ENCODE measurements at places on chromosomes 11 and 22.
A peak's percentile ranks its signal among the peaks of the same experiment; 100 is the strongest.

GRCh38 chr11:19766206-19766605, 53.6 kb downstream of the NAV2 start:
- DNase-seq = no peak

GRCh38 chr11:40513281-40513680, 946.2 kb downstream of the LRRC4C start:
- no peak for DNase-seq

- no peak for DNase-seq
Observed at GRCh38 chr11:73510877-73511276, 87.0 kb downstream of the FAM168A start.

DNA sequence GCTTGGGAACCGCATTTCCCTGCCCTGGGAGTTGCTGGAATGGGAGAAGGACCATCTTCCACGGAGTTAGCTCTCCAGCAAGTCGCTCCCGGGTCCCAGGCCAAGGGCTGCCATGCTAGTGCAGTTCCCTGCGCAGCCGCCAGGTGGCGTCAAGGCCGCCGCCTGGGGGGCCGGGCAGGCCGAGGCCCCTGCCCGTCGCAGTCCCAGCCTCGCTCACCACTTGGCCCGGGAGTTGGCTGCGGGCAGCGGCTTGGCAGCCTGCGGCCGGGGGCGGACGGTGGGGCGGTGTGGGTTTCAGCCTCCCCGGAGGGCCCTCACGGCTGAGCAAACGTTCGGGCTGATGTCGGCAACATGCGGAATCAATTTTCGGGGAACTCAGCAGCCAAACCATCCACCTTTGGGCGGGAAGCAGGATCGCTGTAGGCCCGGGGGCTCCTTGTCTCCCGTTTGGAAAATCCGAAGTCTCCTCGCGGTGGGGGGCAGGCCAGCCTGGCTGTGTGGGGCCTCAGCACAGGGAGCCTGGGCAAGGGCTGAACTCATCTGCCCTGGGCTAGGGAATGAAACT, 415.1 kb downstream of the SOX6 start:
- peak; percentile 9 for DNase-seq

GRCh38 chr11:126007238-126007637, 55.4 kb downstream of the CDON start:
- DNase-seq = no peak

DNA sequence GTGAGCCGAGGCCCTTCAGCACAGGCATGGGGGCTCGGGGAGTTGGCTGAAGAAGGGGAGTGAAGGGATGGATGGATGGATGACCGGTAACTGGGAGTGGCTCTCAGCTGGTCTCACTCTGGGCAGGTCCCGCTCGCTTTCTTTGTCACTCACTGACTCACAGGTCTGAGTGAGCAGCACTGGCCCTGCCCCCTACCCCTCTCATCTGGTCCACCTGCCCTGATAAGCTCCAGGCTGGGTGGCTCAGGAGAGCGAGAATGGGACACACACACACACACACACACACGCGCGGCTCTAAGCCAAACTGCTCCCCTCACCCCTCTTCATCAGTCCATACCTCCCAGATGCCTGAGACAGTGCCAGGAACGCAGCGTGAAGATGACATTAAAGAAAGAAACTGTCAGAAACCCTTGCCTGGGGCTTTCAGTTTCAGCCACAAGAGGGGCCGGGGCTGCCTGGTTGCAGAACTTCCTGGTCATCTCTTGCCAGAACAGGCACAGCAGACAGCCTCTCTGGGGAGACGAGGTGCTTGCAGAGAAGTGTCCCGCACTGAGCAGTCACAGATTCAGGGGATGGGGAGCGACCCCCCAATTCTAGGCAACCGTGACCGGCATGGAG, 16.5 kb upstream of the SHISAL1 start:
- DNase-seq = peak; percentile 63

DNA sequence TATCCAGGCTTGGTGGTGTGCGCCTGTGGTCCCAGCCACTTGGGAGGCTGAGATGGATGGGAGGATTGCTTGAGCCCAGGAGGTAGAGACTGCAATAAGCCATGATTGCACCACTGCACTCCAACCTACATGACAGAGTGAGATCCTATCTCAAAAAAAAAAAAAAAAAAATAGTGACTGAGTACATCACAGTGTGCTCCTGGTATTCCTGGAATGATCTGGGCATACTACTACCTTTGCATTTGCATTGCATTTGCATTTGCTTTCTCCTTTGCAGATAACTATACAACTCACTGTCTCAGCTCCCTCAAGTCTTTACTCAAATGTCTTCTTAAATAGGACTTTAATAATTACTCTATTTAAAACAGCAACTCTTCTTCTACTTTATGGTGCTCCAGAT, 51.8 kb downstream of the DLG2 start:
- no peak for DNase-seq

- no peak for DNase-seq
Observed at GRCh38 chr22:43823353-43823908, 11.3 kb upstream of the EFCAB6 start.

DNA sequence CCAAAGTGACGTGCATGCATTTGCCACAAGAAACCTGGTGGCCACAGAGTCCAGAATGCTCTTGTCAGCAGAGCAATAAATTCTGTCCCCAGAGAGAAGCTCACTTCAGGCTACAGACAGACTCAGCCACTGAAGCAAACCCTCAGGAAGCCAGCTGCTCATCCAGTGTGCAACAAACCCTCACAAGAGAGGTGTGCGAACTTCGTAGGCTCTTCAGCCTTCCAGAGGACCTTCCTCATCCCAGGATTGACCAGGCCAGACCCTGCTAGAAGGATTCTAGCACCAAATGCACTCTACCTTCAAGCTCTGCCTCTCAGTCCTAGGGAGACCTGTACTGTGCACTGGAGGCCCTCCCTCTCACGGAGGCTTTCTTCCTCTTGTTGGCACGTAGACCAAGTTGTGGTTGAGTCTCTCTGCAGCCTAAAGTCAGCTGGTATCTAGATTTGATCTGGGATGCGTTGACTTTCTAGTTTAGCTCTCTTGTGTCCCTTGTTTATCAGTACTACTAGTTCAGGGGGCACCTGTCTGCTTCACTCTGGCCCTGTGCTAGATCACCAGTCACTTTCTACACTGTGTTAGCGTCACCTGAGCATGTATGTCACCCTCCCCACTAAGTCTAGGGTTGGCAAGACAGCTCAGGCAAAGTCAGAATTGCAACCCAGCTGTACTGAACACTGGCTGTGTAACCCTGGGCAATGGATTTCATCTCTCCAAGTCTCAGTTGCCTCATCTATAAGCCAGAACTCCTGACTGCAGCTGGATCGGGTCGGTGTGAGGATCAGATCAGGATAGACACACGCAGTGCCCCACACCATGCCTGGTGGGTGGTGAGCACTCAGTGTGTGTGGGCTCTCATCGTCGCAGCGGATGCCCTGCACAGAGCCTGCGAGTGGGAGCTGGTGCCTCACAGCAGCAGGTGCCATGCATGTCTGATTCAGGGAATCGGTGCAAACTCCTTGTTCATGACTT, 22.1 kb upstream of the TMPRSS13 start:
- DNase-seq = peak; percentile 88

DNA sequence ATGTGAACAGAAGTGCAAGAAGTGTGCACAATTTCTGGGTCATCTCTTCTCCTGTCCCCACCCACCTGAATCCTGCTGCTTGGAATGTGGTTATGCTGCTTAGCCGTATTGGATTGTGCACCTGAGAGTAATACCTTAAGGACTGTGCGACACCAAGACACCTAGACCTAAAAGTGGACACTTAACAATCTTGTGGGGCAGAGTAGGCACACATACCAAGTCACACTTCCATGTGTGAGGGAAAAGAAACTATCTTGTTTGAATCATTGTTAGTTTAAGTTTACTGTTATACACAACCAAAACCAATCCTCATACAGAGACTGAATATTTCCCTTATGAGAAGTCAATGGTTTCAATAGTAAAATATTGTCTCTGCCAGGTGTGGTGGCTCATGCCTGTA, 93.7 kb downstream of the CCDC83 start:
- DNase-seq = no peak

DNA sequence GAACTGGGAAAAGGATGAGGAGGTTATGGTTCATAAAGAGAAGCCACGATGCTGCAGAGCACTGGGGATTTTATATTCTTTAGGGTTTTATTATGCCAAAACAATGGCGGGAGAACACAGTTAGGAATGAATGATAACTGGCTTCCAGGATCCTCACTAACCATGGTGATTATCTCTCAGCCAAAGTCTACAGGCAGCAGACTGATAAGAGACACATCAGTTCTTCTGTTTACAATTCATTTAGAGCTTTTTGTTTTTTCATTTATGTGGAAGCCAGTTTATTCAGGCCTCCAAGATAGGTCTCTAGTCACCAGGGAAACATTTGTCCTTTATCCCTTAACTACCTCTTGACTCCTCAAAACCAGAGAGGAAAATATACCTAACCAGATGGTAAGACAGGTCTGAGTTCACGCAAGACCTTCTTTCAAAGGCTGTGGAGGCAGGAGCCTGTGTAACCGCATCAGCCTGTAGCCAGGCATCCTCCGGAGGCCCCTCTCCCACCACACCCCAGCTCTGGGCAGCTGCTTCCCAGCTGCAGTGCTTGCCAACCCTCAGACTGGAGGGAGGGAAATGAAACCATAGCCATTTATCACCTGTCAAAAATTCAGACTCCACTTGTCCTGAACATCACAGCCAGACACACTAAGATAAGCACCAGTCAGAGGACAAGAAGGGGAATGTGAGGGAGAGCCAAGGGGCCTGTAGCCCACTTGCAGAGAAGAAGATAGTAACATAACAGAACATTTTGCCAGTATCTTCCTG, 57.2 kb upstream of the FAM181B start:
- DNase-seq = no peak

- peak; percentile 44 for DNase-seq
Observed at GRCh38 chr11:10797531-10797930, 11.2 kb downstream of the EIF4G2 start.
